ENCODE measurements at places on chromosomes 7 and 10.

GRCh38 chr10:76111986-76112825 lies 680.8 kb downstream of the LRMDA start:
- DNase-seq = no peak

- no peak for DNase-seq
Measured at GRCh38 chr7:102287111-102287980, 678 bp downstream of the SH2B2 start.

DNA sequence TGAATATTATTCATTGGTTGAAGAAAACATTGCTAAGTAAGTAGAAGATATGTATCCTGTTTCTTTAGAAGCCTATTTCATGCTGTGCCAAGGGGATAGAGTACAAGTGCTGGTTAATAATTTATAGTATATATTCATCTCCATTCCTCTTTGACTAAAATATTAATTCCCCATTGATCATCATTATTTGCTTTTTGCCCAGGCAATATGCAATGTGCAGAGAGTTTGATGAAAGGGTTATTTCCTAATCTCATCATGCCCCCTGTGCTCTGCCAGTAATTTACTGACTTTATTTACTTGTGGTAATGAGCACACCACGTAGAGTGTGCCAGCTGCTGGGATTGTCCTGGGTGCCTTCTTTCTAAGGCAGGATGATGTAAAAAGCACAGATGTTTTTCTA lies 180.9 kb downstream of the REEP3 start:
- DNase-seq = no peak

GRCh38 chr7:46756256-46756655 lies 825.7 kb downstream of the TNS3 start:
- no peak for DNase-seq
